Endothelial cell of coronary artery (primary cell): ENCODE measurements at places on chromosomes 2 and 18. TPM values are rescaled to one million over a fixed set of nuclear protein-coding genes. Genes with fewer than 3 reads are reported as not detected.

Gene CTLA4
- not detected in 2 replicates for total RNA-seq

Gene LCT
- total RNA-seq = not detected in 2 replicates

Gene MTX2
- 27.2 and 27.3 TPM in 2 replicates for total RNA-seq

Gene RAB27B
- 0.54 and 3.5 TPM in 2 replicates for total RNA-seq

Gene ACVR1C
- under 0.01 TPM in 1 of 2 replicates, not detected in the other for total RNA-seq

Gene SLC9A2
- under 0.01 TPM in 2 replicates for total RNA-seq

Gene TEKT4
- not detected in 2 replicates for total RNA-seq

Gene CHCHD5
- 6.8 and 7.1 TPM in 2 replicates for total RNA-seq

Gene RELCH
- 25.0 and 29.6 TPM in 2 replicates for total RNA-seq

Gene KLHL14
- not detected in 2 replicates for total RNA-seq

Gene CFAP210
- not detected in 2 replicates for total RNA-seq
